Naive B cell (primary cell): ENCODE measurements at places on chromosomes 7 and 10.

GRCh38 chr10:77603534-77603927, 34.1 kb downstream of the KCNMA1 start:
- DNase-seq = no peak

DNA sequence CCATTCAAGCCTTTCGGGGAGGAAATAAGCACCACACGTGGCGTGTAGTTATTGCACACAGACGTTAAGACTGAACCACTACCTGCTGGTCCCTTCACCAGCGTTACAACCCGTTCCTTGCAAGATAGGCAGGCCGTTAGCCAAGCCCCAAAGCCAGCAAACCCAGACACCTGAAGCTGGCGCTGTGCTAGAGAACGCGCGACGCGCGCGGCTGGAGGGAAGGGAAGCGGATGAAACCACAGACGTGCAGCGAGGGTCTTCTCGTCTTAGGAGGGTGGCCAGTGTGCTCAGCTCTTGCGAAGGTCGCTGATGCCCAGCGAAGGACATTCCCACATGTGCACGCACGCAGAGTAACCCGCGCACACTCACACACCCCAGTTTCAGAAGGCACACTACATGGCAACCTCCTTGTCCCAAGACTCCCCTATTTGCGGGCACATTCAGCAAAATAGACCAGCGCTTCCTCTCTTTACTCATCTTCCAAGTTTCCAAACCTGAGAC, 980 bp downstream of the TMEM26 start:
- no peak for DNase-seq

GRCh38 chr10:13066527-13066926, 33.4 kb upstream of the OPTN start:
- no peak for DNase-seq

DNA sequence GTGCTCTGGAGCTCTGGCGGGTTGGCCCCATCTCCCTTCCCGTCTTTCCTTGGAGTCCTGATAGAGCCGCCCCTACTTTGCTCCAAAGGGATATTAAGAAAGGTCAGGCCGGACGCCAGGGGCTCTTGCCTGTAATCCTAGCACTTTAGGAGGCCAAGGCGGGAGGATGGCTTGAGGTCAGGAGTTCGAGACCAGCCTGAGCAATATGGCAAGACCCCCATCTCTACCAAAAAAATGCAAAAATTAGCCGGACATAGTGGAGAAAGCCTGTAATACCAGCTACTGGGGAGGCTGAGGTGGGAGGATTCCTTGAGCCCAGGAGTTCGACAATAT, 313 bp upstream of the MLXIPL start:
- DNase-seq = no peak

- no peak for DNase-seq
These were observed 51.1 kb upstream of the SEPHS1 start for GRCh38 chr10:13399236-13399635.

DNA sequence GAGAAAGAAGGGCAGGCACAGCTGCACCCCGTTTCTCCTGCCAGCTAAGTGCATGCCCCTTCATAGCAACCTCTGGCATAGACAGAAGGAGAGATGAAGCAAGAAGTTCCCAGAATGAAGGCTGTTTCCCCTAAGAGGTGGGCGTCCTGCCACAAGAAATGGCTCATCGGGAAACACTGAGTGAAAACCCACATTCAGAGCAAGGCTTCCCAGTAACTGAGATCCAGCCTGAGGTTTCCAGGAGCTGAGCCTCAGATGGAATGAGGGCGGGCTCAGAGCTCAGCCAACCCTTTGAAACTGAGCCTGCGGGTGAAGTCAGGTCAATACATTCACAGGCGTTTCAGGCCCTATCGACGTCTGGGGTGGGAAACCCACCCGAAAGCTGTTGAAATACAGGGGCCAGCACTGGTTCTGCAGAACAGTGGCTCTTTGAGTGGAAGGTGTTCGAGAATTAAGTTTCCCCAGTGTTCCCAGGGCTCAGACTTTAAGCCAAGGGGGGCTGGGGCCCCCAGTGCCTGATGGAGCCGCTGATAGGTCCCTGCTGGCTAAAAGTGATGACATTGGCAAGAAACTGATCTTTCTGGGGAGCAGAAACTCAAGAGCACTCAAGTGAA, 510.2 kb downstream of the RPS24 start:
- no peak for DNase-seq

GRCh38 chr10:10845185-10845584, 172.5 kb upstream of the CELF2 start:
- DNase-seq = no peak

DNA sequence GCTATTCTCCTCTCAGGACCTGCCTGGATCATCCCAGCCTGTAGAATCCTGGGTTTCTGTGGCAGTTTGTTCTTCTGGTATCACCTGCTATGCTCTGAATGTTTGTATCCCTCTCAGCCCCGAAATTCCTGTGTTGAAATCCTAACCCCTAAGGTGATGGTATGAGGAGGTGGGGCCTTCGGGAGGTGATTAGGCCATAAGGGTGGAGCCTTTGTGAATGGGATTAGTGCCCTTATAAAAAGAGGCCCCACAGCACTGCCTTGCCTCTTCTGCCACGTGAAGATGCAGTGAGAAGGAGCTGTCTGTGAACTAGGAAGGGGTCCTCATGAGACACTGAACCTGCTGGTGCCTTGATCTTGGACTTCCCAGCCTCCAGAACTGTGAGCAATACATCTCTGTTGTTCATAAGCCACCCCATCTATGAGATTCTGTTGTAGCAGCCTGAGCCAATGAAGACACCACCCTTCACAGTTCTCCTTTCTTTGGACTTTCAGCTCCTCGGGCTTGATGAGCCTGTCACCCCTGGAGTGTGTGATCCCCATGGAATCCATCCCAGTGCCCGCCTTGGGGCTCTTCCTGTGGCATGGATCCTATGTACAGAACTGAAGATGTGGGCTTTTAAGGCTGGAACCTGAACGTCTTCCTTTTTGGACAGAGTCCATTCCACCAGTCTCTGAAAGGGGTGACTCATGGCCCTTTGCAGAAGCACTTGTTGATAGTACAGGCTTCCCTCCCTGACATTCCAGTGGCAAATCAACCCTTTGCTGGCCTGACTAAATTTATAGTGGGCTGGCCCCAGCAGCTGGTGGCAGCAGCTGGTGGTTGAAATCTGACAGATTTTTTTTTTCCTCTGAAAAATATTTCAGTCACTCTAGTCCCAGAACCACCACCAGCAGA, 138.0 kb downstream of the TACC2 start:
- DNase-seq = no peak

GRCh38 chr10:87657371-87657770, 2.3 kb upstream of the PAPSS2 start:
- DNase-seq = no peak

GRCh38 chr7:386385-386784, 96.4 kb downstream of the FOXL3 start:
- no peak for DNase-seq

DNA sequence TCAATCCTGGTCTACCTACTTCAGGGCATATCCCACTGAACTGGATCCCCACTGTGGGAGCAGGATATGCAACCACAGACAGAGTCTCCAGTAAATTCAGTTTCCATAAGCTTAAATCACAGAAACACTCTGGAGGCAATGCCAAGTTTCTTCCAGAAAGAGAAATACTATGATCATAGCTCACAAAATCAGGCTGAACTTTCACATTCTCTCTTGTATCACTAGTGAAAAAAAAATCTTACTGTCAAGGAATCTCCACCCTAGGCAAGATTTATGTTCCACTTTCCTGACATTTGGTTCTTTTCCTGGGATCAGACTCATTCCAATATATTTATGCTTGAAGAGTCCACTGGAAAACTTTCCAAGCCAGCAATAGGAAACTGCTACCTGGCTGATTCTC, 749.0 kb downstream of the SUGCT start:
- DNase-seq = no peak

DNA sequence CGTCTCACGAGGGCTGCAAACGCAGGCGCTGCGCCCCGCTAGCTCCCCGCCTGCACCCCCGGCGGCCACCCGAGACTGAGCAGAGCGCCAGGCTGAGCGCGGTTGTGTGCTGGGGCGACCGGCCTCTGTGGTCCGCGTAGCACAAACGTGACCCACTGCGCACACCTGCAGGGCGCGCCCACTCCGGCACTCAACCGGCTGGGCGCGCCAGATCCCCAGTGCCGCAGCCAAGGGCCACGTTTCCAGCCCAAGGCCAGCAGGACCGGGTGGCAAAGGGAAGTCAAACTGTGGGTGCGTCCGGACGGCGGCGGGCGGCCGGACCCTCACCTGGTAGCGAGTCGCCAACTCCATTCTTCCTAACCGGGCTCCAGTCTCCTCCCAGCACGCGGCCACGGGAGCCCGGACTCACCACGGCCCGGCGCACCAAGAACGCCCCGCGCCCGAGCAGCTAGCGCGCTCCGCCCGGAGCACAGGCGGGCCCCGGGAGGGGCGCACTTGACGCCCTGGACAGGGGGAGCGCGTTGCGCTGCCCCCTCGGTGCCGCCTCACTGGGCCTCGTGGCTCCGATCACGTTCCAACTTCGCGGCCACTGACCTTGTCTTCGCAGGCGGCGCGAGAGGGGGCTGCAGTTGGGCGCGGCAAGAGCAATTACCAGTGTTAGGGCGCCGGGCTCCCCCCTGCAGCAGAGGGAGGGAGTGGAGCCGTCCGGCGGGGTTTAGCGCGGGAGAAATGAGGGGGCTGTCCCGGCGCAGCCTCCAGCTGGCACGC, at the start of gene CDCA7L:
CDCA7L (minus strand) TSS at position 446 of the 768 bp plus-strand sequence; CDS start at position 351, 95 bp downstream.
- DNase-seq = peak; percentile 96

DNA sequence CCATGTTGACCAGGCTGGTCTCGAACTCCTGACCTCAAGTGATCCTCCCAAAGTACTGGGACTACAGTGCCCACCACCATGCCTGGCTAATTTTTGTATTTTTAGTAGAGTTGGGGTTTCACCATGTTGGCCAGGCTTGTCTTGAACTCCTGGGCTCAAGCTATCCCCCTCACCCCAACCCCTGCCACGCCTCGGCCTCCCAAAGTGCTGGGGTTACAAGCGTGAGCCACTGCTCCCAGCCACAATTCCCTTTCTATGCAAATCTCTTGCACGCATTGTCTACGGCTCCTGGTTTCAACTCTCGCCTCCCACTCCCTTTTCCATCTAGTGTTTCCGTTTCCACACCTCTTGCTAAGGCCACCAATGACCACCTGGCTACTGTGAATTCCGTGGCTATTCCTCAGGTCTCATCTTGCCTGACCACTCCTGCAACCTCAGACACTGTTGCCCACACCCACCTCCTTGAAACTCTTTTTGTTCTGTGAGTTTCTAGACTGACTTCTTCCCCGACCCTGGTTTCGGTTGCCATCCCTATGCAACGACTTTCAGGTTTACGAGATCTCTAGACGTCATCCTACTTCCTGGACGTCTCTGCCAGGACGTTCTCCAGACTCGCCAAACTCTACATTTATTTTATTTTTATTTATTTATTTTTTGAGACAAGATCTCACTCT, 3.4 kb downstream of the CLDN3 start:
- no peak for DNase-seq

DNA sequence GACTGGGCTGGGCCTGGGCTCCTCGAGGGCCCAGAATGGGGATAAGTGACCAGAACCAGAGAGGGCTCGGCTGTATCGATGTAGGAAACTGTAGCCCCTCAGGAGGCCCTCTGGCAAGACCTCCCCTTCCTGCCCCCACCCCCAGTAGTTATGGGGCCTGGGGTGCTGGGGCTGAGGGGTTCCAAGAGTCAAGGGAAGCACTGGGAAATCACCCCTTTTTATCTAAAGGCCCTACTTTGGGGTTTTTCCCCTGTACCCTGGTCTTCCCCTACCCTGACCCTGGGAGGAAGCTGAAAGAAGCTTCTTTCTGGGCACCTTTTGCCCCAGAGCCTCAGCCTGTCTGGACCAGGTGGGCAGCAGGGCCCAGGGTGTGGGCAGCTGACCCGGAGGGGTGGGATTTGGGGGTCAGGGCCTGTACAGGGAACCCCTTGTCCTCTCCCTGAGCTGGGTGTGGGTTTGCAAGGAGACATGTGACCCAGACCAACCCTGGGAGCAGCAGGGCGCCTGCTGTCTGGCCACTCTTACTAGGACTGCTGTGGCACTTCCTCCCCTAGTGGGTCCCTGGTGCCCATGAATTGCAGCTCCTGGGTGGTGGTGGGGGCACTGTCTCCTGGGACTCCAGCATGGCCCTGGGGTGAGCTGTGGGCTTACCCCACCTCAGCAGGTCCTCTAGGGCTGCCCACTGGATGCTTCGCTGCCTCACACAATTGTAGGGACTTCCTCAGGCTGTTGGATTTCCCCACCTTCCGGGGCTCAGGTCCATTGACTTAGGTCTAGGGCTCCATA, 1.5 kb downstream of the IRF5 start:
- DNase-seq = peak; percentile 67

GRCh38 chr7:151185762-151186639, 1.0 kb downstream of the ASB10 start:
- no peak for DNase-seq

DNA sequence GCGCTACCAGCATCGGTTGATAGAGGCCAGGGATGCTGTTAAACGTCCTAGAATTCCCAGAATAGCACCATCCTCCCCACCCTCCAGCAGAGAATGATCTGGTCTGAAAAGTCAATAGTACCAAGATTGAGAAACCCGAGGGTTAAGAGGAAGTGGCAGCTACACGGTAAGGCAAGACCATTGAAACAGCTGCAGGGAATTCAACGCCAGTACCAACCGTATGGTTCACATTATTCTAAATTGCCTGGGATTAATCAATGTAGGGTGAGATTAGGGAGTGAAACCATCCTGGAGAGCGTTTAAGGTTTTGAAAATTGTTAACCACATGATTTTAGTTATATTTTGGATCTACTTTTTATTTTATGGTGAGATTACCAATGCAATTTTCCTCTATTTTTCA, 352.2 kb downstream of the PRPF18 start:
- no peak for DNase-seq

GRCh38 chr7:143882604-143883078, 19.3 kb downstream of the TCAF1 start:
- DNase-seq = no peak

DNA sequence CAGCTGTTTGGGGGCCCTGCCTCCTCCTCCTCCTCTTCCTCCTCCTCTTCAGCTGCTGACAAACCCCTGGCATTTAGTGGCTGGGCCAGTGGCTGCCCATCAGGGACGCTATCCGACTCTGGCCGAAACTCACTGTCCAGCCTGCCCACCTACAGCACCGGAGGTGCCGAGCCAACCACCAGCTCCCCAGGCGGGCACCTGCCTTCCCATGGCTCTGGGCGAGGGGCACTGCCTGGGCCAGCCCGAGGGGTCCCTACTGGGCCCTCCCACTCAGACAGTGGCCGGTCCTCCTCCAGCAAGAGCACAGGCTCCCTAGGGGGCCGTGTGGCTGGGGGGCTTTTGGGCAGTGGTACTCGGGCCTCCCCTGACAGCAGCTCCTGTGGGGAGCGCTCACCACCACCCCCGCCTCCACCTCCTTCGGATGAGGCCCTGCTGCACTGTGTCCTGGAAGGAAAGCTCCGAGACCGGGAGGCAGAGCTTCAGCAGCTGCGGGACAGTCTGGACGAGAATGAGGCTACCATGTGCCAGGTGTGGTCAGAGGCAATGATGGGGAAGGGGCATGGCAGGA, 4.1 kb downstream of the LZTS2 start:
- no peak for DNase-seq

GRCh38 chr10:1299041-1299726, 243.0 kb downstream of the WDR37 start:
- no peak for DNase-seq

- DNase-seq = no peak
These were observed 30.2 kb downstream of the ASNS start for GRCh38 chr7:97842006-97842405.
